ENCODE measurements at places on chromosomes 11 and 22.

DNA sequence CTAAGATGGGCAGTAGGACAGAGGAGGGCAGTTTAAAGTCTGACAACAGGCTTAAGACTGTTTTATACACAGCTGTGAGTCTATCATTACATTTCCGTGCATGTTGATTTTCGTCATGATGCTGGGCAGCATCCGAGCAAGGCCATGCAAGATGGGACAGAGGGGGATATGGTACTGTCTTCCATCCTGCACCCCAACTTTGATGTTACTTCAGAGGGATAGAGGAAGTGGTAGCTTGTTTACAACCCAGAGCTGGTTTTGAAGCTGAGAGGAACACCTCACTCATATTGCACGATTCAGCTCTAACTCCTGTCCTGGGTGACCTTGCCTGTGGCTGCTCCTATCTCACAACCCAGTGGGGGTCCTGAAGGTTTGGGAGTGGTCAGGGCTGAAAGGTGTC, 3.0 kb upstream of the SORL1 start:
- no peaks in the 10 kb centered on the region for H3K27me3 ChIP-seq
- H3K36me3 ChIP-seq, result peaks cover 66% of the 10 kb centered on the region
- peaks cover 74% of the 10 kb centered on the region for H3K4me1 ChIP-seq
- H3K27ac ChIP-seq, result peak overlapping the region; percentile 94
- DNase-seq, result peak; percentile 60

DNA sequence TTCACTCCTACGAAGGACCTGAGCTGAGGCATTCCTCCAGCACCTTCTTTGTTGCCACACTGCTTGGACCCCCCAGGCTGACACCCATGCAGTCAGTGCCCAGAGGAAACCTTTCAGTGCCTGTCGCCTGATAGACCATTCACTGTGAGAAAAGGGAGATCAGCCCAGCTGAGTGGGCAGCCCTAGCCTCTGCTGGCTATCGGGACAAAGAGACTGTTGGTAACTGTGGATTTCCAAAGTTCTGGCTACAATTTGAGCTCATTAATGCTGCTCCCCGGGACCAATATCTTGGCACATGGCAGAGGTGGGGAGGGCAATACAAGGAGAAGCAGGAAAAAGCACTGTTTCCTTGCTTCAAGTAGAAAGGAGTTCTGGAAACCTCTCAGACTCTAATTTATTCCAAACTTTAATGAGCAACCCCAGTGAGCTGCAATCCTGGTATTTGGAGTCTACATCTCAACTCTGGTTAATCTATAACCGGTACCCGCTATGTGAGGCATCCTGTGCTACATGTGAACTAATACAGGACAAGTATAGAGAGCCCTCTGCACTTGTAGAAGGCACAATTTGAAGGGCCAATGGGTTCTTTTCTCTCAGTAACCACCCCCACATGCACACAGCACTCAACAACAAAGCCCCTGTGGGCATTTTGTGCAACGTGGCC, 200.7 kb upstream of the NCAM1 start:
- H3K27ac ChIP-seq, result no peak overlapping the region
- H3K27me3 ChIP-seq, result no peaks in the 10 kb centered on the region
- DNase-seq, result no peak

DNA sequence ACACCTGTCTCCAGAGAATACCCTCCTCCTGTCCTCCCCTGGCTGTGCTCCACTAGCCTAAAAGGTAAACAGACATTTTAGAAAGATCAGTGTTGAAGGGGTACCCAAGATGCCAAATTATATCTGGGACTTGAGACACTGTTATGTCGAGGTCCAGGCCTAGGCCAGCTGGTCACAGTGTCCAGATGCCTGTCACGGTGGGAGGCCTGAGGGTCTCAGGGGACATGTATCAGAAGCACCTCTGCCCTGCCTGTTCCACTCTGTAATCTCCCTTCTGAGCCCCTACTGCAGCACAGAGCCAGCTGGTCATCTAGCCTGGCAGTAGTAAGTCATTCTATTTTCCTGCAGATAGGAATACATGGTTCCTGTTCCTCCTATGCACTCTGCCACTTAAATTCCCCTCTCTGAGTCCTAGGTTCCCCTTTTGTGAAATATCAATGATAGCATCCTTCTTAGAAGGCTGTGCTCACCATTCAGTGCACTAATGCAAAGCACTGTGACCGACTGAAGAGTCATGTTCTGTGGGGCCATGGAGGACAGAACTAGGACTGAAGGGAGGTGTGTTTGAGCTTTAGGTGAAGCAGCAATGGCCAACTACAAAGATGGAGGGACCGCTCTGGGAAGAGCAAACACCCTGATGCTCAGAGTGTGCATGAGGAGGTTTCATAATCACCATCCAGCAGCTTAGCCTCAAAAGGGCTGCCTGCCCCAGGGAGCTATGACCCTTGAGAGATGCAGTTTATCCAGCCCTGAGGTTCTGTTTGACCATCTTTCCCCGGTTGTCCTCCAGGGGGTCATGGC, 44.8 kb upstream of the TUB start:
- DNase-seq, result no peak
- no peak overlapping the region for H3K27ac ChIP-seq
- H3K36me3 ChIP-seq, result no peaks in the 10 kb centered on the region
- no peaks in the 10 kb centered on the region for H3K27me3 ChIP-seq
- H3K4me3 ChIP-seq, result no peak overlapping the region

GRCh38 chr11:75762885-75763284, 5.7 kb upstream of the DGAT2 start:
- no peak overlapping the region for H3K4me3 ChIP-seq
- H3K27me3 ChIP-seq, result no peaks in the 10 kb centered on the region
- peaks cover 9% of the 10 kb centered on the region for H3K4me1 ChIP-seq
- no peak overlapping the region for H3K27ac ChIP-seq

DNA sequence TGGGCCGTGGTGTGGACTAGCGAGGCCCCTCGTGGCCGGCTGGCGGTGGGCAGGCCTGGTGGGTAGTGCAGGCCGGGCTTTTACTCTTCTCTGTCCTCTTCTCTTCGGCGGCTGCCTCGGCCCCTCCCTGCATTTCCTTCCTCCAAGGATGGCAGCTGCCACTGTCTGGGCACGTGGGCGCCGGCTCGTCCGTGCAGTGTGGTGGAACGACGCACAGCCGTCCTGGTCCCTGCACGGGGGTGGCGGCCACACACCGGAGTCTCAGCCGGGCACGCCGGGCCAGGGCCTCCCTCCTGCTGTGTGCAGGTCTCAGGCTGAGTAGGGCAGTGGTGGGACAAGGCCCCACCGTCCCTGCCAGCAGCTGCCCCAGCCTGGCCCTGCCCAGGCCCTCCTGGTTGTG, 37.7 kb downstream of the MOB2 start:
- DNase-seq, result no peak
- no peaks in the 10 kb centered on the region for H3K36me3 ChIP-seq
- no peak overlapping the region for H3K4me3 ChIP-seq
- no peak overlapping the region for H3K27ac ChIP-seq

GRCh38 chr11:122804796-122805195, 33.5 kb upstream of the CRTAM start:
- peaks cover 17% of the 10 kb centered on the region for H3K4me1 ChIP-seq
- no peaks in the 10 kb centered on the region for H3K27me3 ChIP-seq
- H3K27ac ChIP-seq, result no peak overlapping the region
- DNase-seq, result no peak
- no peak overlapping the region for H3K4me3 ChIP-seq

DNA sequence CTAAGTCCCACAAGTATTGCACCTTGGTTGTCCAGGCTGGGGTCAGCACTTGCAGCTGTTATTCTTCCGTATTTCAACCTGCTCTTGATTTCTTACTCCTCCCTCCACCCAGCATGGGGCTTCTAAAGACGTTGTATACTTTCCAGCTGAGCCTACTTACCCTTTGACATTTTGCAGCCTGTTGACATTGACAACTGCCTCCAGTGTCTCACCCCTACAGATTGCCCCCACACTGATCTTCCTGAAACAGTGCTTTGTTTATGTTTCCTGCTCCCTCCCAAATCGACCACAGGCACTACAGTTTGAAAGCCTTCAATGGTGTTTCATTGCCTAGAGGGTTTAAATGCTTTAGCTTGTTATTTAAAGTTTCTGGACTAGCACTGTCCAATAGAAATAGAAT, 56.6 kb downstream of the FAM83F start:
- H3K4me1 ChIP-seq, result peaks cover 68% of the 10 kb centered on the region
- H3K27me3 ChIP-seq, result no peaks in the 10 kb centered on the region
- peak overlapping the region; percentile 0 for H3K4me3 ChIP-seq
- peaks cover 13% of the 10 kb centered on the region for H3K36me3 ChIP-seq

- no peak for DNase-seq
- peaks cover 13% of the 10 kb centered on the region for H3K27me3 ChIP-seq
- no peak overlapping the region for H3K27ac ChIP-seq
- H3K36me3 ChIP-seq, result no peaks in the 10 kb centered on the region
- H3K4me3 ChIP-seq, result no peak overlapping the region
Observed at GRCh38 chr11:72179049-72179803, 12.7 kb upstream of the FOLR1 start.

- H3K36me3 ChIP-seq, result no peaks in the 10 kb centered on the region
- no peak for DNase-seq
- no peak overlapping the region for H3K4me3 ChIP-seq
- no peaks in the 10 kb centered on the region for H3K4me1 ChIP-seq
- no peak overlapping the region for H3K27ac ChIP-seq
Observed at GRCh38 chr11:78772186-78772585, 197.5 kb upstream of the NARS2 start.

DNA sequence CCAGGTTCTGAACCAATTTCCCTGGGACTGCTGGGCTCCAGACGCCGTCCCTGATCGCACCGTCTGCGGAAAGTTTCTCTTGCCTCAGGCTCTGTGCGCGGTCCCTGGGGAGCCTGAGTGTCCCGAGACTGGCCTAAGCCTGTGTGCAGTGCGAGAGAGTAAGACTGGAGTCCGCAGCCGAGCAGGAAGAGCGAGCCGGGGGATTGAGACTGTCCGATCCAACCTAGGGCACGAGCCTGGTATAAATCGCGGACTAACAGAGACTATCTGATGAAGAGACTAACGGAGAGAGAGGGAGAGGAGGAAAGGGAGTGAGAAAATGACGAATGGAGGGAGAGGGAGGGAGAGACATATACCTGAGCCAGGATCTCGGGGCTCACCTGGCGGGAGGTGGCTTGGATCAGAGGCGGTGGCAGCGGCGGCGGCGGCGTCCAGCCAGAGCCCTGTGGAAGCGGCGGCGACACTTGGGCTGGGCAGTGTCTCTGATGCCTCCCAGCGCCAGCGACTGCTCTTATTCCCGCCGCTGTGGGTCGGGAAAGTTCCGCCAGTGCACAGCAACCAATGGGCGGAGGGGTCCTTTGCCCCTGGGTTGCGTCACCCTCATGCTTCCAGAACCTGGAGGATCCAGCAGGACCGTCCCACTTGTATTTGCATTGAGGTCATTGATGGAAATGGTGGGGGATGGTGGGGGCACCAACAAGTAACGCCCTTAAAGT, at the start of gene CALCA:
TSS of gene CALCA (minus strand) at position 487 of the 716 bp plus-strand sequence. CDS start 1,159 bp downstream, outside the sequence.
- H3K36me3 ChIP-seq, result no peaks in the 10 kb centered on the region
- H3K4me3 ChIP-seq, result peak within 1 kb of the TSS; percentile 53
- H3K4me1 ChIP-seq, result peaks cover 32% of the 10 kb centered on the region
- H3K27me3 ChIP-seq, result peaks cover 73% of the 10 kb centered on the region

GRCh38 chr11:65403607-65404121, 17.2 kb downstream of the FRMD8 start:
- peaks cover 6% of the 10 kb centered on the region for H3K4me1 ChIP-seq
- peaks cover 12% of the 10 kb centered on the region for H3K36me3 ChIP-seq
- no peak overlapping the region for H3K4me3 ChIP-seq
- H3K27ac ChIP-seq, result no peak overlapping the region
- no peaks in the 10 kb centered on the region for H3K27me3 ChIP-seq

Data from activated CD4-positive, alpha-beta T cell treated with anti-CD3 and anti-CD28 coated beads, Interleukin-2, amount 10 ng/mL, durations not matched to agents 7 days and 5 days (primary cell).